Activated naive CD8-positive, alpha-beta T cell treated with anti-CD3 and anti-CD28 coated beads, Interleukin-2, amount 50 U/mL, for 24 hours (primary cell): ENCODE measurements at places on chromosomes 16 and 17.

- no peak for DNase-seq
- peaks cover 16% of the 10 kb centered on the region for H3K4me1 ChIP-seq
- H3K36me3 ChIP-seq: no peaks in the 10 kb centered on the region
- peaks cover 38% of the 10 kb centered on the region for H3K27me3 ChIP-seq
- no peak overlapping the region for H3K27ac ChIP-seq
Measured at GRCh38 chr17:2022647-2023240, 2.4 kb downstream of the RTN4RL1 start.

GRCh38 chr16:48003206-48003907, 152.4 kb downstream of the ABCC12 start:
- DNase-seq: no peak
- peaks cover 3% of the 10 kb centered on the region for H3K27me3 ChIP-seq
- no peaks in the 10 kb centered on the region for H3K36me3 ChIP-seq
- H3K4me1 ChIP-seq: no peaks in the 10 kb centered on the region

GRCh38 chr16:86924537-86924936, 346.2 kb downstream of the FOXL1 start:
- no peak for DNase-seq
- H3K4me1 ChIP-seq: peaks cover 3% of the 10 kb centered on the region
- H3K27ac ChIP-seq: no peak overlapping the region
- H3K4me3 ChIP-seq: no peak overlapping the region

- H3K27me3 ChIP-seq: no peaks in the 10 kb centered on the region
- H3K4me1 ChIP-seq: peaks cover 41% of the 10 kb centered on the region
- peak; percentile 12 for DNase-seq
- peaks cover 28% of the 10 kb centered on the region for H3K36me3 ChIP-seq
Measured at GRCh38 chr17:66713533-66714042, 121.3 kb upstream of the CACNG5 start.

GRCh38 chr16:23712976-23713375, at the start of gene ERN2:
Gene ERN2 (minus strand): TSS chr16:23713222. CDS start chr16:23713187, 35 bp downstream.
- no peak within 1 kb of the TSS for H3K4me3 ChIP-seq
- H3K4me1 ChIP-seq: no peaks in the 10 kb centered on the region
- peaks cover 2% of the 10 kb centered on the region for H3K36me3 ChIP-seq

DNA sequence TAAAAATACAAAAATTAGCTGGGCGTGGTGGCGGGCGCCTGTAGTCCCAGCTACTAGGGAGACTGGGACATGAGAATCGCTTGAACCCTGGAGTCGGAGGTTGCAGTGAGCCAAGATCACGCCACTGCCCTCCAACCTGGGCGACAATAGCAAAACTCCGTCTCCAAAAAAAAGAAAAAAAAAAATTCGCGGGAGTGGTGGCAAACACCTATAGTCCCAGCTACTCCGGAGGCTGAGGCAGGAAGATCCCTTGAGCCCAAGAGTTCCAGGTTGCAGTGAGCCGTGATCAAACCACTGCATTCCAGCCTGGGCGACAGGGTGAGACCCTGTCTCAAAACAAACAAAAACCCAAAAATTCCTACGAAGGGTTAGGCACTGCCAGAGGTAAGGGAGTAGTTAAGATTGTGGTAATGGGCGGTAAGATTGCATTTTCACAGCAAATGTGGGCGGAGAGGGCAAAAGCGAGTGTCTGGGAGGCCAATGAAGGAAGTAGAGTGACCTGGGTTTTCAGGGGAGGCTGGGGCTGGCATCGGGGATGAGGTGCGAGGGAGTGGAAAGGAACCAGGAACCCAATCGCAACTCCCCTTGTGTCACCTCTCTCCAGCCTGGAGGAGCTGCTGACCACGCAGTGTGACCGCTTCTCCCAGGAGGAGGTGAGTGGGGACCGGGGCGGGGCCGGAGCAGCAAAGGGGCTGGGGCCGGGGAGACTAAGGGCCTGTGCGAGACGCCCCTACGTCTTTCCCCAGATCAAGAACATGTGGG, 2.6 kb downstream of the MYL11 start:
- H3K4me3 ChIP-seq: peak overlapping the region; percentile 92
- H3K27ac ChIP-seq: peak overlapping the region; percentile 99
- no peak for DNase-seq
- no peaks in the 10 kb centered on the region for H3K27me3 ChIP-seq
- H3K4me1 ChIP-seq: peaks cover 45% of the 10 kb centered on the region
- peaks cover 20% of the 10 kb centered on the region for H3K36me3 ChIP-seq

DNA sequence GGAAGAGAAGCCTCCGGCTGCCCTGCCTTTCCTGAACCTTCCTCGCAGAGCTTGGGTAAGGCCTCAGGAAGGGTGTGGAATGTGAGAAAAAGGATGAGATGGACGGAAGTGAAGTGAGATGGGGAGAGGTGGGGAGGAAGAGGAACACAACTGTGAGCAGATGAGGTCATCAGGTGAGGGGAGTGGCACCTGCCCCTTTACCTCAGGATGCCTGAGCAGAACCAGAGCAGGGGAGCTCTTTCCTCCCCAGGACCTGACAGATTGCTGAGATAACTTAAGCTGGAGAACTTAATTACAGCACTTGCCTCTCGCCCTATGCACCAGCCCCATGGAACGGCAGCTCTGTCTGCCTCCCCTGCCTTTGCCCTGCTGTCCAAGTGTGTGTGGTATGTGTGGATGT, 29.8 kb downstream of the TMEM132E start:
- H3K27ac ChIP-seq: no peak overlapping the region
- no peaks in the 10 kb centered on the region for H3K36me3 ChIP-seq
- H3K4me3 ChIP-seq: no peak overlapping the region
- no peak for DNase-seq
- H3K27me3 ChIP-seq: peaks cover 42% of the 10 kb centered on the region
- no peaks in the 10 kb centered on the region for H3K4me1 ChIP-seq

GRCh38 chr16:10558746-10559641, 21.4 kb downstream of the EMP2 start:
- peaks cover 3% of the 10 kb centered on the region for H3K36me3 ChIP-seq
- no peak for DNase-seq
- H3K4me1 ChIP-seq: peaks cover 12% of the 10 kb centered on the region

DNA sequence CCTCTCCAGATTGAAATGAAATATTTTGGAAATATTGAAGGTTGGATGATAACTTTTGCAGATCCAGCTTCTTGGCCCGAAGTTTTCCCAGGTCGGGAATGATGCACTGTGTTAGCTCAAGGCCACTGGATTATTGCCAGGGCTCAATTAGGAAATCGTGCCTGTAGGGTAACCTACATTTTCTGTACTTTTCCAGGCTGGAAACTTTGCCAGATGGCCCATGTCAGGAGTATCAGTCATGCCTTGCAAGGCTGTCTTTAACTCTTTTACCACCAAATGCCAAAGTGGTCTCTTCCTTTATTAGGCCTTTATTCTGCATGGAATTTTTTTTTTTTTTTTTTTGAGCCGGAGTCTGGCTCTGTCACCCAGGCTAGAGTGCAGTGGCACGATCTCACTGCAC, 8.9 kb upstream of the SEC14L1 start:
- H3K4me1 ChIP-seq: peaks cover 32% of the 10 kb centered on the region
- no peak for DNase-seq
- H3K27me3 ChIP-seq: no peaks in the 10 kb centered on the region
- H3K4me3 ChIP-seq: no peak overlapping the region
- no peak overlapping the region for H3K27ac ChIP-seq

- DNase-seq: no peak
- no peak overlapping the region for H3K4me3 ChIP-seq
- no peaks in the 10 kb centered on the region for H3K36me3 ChIP-seq
- H3K27me3 ChIP-seq: peaks cover 33% of the 10 kb centered on the region
Measured at GRCh38 chr17:79615446-79615845, 4.6 kb upstream of the RBFOX3 start.

GRCh38 chr17:65584604-65585521, 23.4 kb upstream of the AXIN2 start:
- peaks cover 18% of the 10 kb centered on the region for H3K4me1 ChIP-seq
- no peak overlapping the region for H3K27ac ChIP-seq
- H3K36me3 ChIP-seq: no peaks in the 10 kb centered on the region
- H3K4me3 ChIP-seq: no peak overlapping the region

GRCh38 chr16:10876799-10877341, at the start of gene CIITA:
Gene CIITA (plus strand): TSS chr16:10877202. CDS start chr16:10877331, 129 bp downstream.
- H3K36me3 ChIP-seq: peaks cover 3% of the 10 kb centered on the region
- H3K27me3 ChIP-seq: peaks cover 69% of the 10 kb centered on the region
- H3K4me1 ChIP-seq: peaks cover 75% of the 10 kb centered on the region
- peak; percentile 67 for DNase-seq

GRCh38 chr17:69412251-69412671, 2.2 kb upstream of the MAP2K6 start:
- H3K36me3 ChIP-seq: no peaks in the 10 kb centered on the region
- H3K27ac ChIP-seq: no peak overlapping the region
- no peak overlapping the region for H3K4me3 ChIP-seq
- H3K27me3 ChIP-seq: no peaks in the 10 kb centered on the region
- DNase-seq: no peak

DNA sequence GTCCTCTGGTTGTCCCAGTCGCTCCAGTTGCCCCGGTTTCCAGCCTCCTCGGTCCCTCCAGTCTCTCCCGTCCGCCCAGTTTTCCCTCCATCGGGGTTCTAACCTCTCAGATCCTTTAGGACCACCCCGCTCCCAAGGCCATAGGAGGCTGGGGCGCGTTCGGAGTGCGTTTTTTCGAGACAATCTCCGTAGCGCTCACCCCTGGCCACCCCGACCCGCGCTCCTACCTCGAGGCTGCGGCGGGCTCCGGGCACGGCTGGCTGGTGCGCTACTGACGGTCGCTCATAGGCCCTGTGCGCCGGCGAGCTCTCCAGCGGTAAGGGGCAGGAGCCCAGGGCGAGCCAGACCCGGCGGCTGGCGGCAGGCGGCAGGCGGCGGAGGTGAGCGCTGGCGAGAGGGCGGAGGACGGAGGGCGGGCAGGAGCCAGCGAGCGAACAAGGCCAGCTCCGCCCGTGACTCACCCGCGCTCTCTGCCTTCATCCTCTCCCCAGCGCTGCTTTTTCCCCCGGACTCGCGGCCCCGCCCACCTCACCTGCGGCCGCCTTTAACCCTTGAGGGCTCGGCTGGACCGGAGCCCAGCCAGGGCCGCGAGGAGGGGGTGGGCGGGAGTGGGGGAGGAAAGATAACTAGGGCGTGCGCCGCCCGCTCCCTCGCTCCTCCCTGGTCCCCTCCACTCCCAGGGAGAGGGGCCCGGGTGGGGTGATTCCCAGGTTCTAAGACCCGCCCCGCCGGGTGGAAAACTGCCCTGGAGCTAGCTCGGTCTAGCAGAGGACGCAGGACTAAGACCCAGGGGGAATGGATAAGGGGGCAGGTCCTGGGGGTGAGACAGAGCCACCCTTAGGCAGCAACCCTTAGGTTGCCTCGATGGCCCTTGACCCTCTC, at the start of gene SP6:
TSS of gene SP6 (minus strand) at position 472 of the 882 bp plus-strand sequence. CDS start 2,734 bp downstream, outside the sequence.
- peak within 1 kb of the TSS; percentile 24 for H3K4me3 ChIP-seq
- no peaks in the 10 kb centered on the region for H3K36me3 ChIP-seq
- H3K27ac ChIP-seq: no peak within 1 kb of the TSS
- peaks cover 19% of the 10 kb centered on the region for H3K4me1 ChIP-seq
- DNase-seq: peak; percentile 73
- H3K27me3 ChIP-seq: peaks cover 84% of the 10 kb centered on the region

DNA sequence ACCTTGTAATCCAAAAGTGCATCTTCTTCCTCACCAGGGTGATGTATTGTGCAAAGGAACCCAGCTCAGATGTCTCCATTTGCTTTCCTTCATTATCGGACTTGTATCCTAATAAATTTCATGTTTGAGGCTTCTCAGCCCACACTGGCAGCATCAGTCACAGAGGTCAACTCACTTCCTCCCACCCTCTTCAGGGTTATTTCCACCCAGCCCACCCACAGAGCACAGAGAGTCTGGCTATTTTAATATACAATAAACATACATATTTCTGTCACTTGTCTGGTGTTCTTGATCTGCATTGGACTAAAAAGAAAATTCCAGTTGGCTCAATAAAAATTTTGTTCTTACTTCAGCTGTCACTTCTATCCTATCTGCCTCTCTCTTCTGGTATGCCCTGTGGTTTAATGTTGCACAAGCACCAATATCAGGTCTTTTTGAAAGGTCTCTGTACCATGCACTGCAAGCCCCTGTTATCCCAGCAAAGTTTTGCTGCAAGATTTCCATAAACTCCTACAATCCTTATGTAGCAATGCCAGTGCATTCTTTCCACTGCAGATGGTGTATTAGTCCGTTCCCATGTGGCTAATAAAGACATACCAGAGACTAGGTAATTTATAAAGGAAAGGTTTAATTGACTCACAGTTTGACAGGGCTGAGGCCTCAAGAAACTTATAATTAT, 201.8 kb downstream of the CDH11 start:
- no peak overlapping the region for H3K4me3 ChIP-seq
- no peaks in the 10 kb centered on the region for H3K27me3 ChIP-seq
- no peak for DNase-seq

GRCh38 chr17:57887161-57887560, 37.3 kb upstream of the MRPS23 start:
- H3K4me1 ChIP-seq: no peaks in the 10 kb centered on the region
- no peak for DNase-seq
- H3K4me3 ChIP-seq: no peak overlapping the region
- H3K27ac ChIP-seq: no peak overlapping the region
- no peaks in the 10 kb centered on the region for H3K36me3 ChIP-seq

GRCh38 chr17:42411361-42411760, 11.7 kb downstream of the CAVIN1 start:
- DNase-seq: no peak
- no peak overlapping the region for H3K4me3 ChIP-seq
- no peaks in the 10 kb centered on the region for H3K36me3 ChIP-seq
- no peak overlapping the region for H3K27ac ChIP-seq
- no peaks in the 10 kb centered on the region for H3K27me3 ChIP-seq
- H3K4me1 ChIP-seq: peaks cover 22% of the 10 kb centered on the region

DNA sequence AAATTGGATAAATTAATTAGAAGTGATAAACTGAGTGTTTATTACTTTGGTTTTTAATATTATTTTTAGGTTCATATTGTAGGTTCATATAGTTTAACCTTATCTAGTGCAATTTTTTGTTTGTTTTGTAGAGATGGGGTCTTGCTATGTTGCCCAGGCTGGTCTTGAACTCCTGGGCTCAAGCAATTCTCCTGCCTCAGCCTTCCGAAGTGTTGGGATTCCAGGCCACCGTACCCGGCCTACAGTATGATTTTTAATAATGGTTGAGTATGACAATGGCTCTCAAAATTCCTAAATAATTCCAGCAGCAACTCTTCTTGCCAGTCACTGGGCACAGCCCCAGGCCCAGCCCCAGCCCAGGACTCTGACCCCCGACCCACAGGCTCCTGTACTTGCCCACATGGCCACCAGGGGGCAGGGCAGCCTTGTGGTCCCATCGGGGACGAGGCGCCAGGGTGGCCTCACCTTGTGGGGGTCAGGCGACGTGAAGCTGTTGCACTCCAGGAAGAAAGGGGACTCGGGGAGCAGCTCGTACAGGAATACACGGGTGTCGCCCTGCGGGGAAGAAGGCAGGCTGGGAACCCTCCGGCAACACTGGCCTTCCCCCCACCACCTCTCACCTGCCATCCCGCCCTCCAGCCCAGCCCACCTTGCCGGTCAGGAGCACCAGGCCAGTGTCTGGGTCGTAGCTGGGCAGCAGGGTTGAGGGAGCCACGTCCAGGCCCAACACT, 7.9 kb upstream of the PAM16 start:
- no peak overlapping the region for H3K27ac ChIP-seq
- H3K4me1 ChIP-seq: no peaks in the 10 kb centered on the region
- H3K27me3 ChIP-seq: no peaks in the 10 kb centered on the region
- H3K4me3 ChIP-seq: no peak overlapping the region
